Stimulated activated naive CD4-positive, alpha-beta T cell (primary cell): ENCODE measurements at places on chromosomes 5 and 9.

- DNase-seq: no peak
Observed at GRCh38 chr9:78857373-78858225, 560.7 kb downstream of the PSAT1 start.

DNA sequence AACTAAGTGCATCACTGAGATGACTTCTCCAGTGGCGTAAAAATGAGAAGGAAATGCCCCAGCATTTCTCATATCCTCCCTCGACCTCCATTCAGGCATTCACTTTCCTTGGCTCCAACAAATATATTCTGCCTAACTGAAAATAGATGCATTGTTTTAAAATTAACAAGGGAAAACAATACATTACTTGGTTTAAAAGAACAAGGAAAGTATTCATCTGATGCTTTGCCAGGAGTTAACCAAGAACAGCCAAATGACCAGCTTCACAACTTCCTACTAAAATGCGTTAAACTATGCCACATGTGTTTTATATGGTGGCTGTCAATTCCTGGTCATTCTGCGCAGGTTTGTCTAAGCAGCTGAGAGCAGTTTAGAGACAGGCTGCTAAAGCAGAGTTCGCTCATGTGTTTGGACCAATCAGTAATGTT lies 121.4 kb downstream of the GNAQ start:
- DNase-seq: no peak

- DNase-seq: no peak
Observed at GRCh38 chr9:114087721-114088120, 9.6 kb upstream of the AMBP start.

GRCh38 chr9:2116073-2116472 lies 100.9 kb downstream of the SMARCA2 start:
- DNase-seq: no peak

GRCh38 chr9:113426701-113427100 lies 16.2 kb downstream of the C9orf43 start:
- DNase-seq: no peak

DNA sequence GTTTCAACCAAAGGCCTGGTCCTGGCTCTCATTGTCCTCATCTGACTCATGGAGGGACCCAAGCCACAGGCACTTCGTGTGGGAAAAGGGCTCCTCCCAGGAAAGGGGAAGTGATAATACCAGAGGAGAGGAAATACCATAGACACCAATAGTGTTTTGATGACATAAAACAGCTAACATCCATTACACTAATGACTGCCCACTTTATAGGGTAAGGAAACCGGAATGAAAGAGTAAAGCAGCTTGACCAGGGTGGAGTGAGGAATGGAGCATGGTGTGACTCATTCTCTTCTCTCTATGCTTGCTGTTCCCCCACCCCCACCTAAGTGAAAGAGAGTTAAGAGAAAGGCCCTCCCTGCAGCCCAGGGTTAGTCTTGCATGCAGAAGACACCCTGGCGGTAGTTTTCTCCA lies 67.4 kb upstream of the HRH2 start:
- no peak for DNase-seq

DNA sequence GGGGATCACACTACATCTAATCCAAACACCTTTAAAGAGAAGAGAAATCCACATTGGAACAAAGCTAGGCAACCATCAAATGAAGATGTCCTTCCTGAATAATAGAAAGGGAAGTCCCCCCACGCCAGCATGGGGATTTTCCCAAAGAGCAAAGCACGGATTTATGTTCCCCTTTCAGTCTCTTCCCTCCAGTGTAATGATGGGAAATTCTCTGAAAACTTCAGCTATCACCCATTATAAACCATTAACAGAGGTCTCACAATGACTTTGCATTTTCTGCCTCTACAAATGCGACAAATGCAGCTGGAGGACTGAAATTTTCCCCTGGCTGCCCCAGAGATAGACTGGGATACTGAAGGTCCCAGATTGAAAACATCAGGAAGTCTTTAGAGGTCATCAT lies 368.7 kb downstream of the EFNA5 start:
- no peak for DNase-seq

DNA sequence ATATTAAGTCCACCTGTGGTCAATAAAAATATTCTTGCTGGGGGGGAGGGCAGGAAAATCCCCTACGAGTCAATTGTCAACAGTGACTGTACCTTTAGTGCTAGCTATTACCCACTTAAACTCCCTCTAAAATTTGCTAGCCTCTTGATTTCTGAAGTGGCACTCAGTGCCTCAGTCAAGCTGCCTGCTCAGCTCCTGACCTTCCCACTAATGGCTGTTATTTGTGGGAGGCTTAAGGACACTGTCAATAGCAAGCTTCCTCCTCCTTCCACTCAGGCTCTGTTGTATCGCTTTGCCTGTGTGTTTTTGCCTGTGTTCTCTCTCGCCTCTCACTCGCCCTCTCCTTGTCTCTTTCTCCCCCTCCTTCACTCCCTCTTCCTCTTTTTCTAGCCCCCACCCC lies 140.8 kb downstream of the BNC2 start:
- no peak for DNase-seq

GRCh38 chr5:146076028-146076427 lies 29.3 kb downstream of the PLAC8L1 start:
- no peak for DNase-seq

GRCh38 chr5:133863857-133864585 lies 104.4 kb downstream of the C5orf15 start:
- no peak for DNase-seq

DNA sequence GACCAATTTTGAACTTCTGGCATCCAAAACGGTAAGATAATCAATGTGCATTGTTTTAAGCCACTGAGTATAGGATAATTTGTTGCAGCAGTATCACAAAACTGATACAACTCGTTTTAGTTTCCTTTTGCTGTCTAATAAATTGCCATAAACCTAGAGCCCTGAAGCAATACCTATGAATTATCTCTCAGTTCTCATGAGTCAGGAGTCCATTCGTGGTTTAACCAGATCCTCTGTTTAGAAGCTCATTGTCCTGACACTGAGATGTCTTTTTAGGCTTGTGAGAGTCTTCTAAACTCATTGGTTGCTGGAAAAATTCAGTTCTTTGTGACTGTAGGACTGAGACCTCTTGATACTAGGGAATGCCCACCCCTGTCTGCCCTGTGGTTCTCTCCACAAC lies 262.9 kb downstream of the SEMA5A start:
- DNase-seq: no peak

DNA sequence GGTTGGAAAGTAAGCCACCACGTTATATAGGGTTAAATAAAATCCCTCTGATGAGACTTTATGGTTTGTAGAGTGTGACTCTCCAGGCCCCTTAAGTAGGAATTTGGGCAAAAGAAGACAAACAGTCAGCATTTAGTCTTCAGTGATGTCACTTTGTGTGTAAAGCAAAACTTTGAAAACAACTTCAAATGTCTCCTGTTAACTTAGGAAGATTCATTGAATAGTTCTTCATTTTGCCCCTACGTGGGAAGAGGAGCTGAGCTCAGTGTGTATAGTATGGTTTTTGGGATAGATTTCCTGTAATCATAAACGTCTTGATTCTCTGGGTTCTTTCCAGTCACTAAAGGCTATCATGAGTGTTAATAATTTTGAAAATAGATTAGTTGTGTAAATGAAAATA lies 101.3 kb downstream of the GADD45G start:
- DNase-seq: no peak

GRCh38 chr9:93256878-93257807 lies 73.2 kb downstream of the WNK2 start:
- no peak for DNase-seq

DNA sequence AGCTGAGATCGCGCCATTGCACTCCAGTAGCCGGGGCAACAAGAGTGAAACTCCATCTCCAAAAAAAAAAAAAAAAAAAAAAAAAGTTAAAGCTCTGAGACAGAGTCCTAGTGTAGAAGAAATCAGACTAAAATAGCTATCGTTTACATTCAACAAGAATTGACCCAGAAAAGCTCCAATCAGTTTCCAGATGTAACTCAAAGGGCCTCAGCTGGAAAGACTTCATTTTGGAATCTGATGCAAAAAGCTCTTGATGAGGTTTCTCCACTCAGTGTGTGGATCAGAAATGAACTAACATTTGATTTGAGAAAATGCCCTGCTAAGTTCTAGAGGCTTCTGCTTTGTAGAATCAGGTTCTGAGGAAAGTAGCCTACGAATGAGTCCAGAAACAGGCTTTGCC lies 7.2 kb upstream of the C1QTNF2 start:
- no peak for DNase-seq

DNA sequence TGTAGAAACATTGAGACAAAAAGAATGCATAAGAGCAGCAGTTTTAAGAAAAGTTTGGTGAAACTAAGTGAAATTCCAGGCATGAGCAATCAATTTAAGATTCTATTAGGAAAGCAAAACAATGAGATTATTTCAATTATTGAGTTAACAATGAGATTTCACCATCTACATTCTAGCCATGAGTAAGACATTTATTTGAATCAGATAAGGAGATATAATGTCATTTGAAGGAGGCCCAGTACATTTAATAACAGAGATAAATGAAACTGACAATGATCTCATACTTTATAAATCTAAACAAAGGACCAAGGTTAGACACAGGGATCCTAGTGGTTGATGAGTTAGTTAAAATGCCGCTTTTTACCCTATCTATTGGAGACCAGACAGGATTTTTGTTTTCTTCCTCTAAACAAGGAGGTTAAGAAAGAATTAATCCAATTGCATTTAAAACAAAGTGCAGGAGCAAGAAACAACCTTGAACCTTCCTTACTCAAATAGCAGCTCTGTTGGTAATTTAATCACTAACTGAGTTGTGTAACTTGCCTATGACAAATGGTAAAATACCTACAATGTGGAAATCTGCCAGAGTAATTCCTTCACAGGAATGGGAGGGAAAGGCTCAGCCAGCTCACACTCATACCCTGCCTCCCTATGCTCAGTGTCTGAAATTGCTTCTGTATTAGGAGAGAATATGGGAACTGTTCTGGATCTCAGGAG lies 103.5 kb upstream of the NR3C1 start:
- no peak for DNase-seq

DNA sequence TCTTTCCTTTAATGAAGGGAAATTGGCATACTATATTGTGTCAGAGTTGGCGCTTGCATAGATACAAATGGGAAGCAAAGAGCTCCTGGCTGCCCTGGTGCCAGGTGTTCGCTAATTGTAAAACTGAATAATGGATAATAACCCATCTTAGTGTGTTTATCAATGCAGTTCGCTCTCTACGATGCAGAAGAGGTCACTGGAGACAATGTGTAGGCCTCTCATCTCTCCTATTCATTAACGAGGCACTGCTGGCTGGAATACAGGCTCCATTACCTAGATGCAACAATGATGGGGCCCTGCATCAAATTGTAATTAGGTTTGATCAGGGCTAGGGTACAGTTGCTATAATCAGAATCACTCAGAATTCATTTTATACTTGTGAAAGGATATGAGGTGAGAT lies 171.0 kb downstream of the RMI1 start:
- no peak for DNase-seq

- DNase-seq: no peak
Observed at GRCh38 chr9:126678989-126679388, 65.3 kb downstream of the LMX1B start.

GRCh38 chr9:101121836-101122399 lies 93.4 kb downstream of the PLPPR1 start:
- DNase-seq: no peak

DNA sequence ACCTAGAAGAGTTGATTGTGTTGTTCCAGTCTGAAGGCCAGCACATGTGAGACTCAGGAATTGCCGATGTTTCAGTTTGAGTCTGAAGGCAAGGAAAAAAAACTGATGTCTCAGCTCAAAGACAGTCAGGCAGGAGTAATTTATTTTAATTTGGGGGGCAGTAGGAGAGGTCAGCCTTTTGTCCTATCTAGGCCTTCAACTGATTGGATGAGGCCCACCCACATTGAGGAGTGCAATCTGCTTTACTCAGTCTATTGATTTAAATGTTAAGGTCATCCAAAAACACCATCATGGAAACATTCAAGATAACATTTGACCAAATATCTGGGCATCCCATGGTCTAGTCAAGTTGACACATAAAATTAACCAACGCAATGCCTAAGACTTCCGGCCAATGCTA lies 288.9 kb downstream of the CDK5RAP2 start:
- no peak for DNase-seq

GRCh38 chr9:12884736-12885395 lies 110.0 kb downstream of the LURAP1L start:
- no peak for DNase-seq

- no peak for DNase-seq
Observed at GRCh38 chr9:106994463-106994862, 131.5 kb downstream of the ZNF462 start.

GRCh38 chr5:39164016-39164415 lies 55.3 kb downstream of the FYB1 start:
- peak; percentile 34 for DNase-seq

DNA sequence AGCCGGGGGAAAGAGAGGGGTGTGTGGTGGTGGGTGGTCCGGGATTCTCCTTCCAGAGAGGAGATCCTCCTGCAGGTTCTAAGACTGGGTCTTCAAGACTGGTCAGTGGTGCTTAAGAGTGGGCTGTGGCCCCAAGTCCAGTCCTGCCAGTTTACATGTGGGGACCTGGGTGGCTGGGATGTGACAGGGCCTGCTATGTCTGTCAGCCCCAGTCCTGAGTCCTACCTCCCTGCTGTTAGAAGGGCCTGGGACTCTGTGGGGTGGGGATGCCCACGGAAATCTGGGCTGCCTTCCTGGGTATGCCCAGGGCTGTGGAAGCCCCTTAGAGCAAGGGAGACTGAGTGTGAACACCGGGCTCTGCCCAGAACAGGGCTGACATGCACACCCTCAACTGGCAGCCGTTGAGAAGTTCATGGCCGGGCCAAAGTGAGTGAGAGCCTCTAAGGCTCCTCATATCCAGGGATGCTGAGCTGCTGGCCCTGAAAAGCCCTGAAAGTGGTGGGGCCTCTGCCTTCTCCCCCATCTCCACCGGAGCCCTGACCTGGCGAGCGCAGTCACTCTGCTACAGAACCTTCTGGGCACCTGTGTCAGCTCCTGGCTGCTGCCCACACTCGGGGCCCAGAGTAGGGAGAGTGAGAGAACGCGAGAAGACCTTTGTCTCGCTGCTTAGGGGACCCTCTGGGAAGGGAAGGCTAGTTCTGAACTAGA lies 1.7 kb downstream of the PHF2 start:
- DNase-seq: peak; percentile 13

GRCh38 chr9:134396825-134397224 lies 70.6 kb downstream of the RXRA start:
- DNase-seq: peak; percentile 54

GRCh38 chr9:132507670-132508469 lies 74.5 kb upstream of the BARHL1 start:
- DNase-seq: peak; percentile 34

GRCh38 chr5:94694671-94695070 lies 76.2 kb downstream of the SLF1 start:
- DNase-seq: no peak

DNA sequence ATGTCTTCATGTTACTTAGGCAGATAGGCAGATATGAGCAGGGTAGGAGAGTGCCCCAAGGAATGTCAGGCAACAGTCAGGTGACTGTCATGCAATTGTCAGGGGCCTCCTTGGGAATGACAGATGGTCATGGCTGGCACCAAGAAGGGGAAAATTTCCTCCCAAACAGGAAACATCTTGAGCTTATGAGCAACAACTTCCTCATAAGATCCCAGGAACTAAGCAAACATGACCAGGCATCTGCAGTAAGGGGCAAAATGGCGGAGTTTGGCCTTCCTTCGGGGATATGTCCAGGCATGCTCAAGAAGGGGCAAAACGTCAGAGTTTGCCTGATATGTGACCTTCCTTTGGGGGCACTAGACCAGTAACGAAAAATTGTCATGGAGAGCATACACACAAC lies 591.8 kb downstream of the PDE4D start:
- DNase-seq: no peak
